Fibroblast of skin of scalp (primary cell): ENCODE measurements at places on chromosomes 16 and 17.
A peak's percentile ranks its signal among the peaks of the same experiment; 100 is the strongest.

DNA sequence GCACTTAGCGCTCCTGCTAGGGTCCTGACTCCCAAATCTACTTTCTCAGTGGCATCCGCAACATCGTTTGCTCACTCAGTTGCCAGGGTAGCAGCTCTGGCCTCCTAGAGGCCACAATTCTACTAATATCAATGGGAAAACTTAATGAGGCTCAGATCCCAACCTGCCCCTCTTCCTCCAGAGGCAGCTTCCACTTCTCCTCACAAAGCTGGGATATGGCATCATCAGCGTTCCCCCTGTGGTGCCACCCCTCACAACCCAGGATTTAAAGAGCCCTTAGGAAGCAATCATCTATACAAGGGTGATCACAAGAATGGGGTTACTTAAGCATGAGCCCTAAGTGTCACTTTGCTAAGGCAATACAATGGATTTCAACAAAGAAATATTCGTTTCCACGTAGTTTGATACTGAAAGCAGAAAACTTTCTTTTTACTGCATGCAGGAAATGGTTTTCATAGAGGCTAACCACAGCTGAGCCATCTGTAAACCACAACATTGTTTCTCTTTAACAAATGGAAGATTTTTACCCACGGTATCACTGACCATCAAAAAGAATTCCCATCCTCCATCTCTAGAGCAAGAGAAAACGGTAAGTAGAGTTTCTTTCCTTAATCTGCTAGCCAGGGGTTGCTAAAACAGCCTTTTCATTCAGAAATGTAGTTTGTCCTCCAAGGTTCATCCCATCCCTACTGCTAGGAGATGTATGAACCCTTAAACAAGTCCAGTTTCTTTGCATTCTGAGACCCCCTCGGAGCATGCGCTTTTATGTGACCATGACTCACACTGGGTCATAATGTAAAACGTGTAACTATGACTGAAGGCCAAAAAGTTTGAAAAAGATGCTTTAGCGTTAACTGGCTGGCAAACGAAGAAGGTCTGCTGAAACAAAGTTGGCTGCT is 68.3 kb upstream of the BCAR1 start:
- DNase-seq: peak; percentile 90

- DNase-seq: no peak
Observed at GRCh38 chr17:56880571-56880970, 33.3 kb downstream of the TRIM25 start.

DNA sequence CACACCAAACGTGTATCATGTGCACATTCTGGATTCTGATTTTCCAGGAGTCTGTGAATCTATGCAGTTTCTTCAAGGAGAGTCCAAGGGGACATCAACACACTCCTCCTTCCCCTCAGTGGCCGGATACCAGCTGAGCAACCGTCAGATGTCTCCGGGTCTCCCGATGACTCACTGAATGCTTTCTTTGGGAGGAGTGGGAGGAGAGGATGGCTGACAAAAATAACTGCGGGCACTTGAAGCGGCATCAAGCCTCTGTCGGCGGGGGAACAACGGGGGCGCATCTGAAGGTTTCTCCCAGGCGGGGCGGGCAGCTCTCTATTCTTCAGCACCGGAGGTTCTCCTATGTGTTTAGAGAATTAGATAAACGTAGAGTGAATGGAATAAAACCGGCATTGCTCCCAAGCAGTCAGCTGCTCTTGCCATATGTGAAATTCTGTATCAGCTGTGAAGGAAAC is 24.6 kb upstream of the LRRC75A start:
- peak; percentile 76 for DNase-seq

DNA sequence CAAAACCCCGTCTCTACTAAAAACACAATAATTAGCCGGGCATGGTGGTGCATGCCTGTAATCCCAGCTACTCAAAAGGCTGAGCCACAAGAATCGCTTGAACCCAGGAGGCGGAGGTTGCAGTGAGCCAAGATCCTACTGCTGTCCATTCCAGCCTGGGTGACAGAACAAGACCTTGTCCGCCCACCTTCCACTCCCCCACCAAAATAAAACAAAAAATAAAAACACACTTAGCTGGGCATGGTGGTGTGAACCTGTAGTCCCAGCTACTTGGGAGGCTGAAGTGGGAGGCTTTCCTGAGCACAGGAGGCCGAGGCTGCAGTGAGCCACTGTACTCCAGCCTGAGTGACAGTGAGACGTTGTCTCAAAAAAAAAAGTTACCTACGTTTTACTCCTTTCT is 3.2 kb downstream of the PPM1E start:
- DNase-seq: no peak

- DNase-seq: no peak
Observed at GRCh38 chr16:89431158-89431584, 59.2 kb downstream of the ANKRD11 start.

DNA sequence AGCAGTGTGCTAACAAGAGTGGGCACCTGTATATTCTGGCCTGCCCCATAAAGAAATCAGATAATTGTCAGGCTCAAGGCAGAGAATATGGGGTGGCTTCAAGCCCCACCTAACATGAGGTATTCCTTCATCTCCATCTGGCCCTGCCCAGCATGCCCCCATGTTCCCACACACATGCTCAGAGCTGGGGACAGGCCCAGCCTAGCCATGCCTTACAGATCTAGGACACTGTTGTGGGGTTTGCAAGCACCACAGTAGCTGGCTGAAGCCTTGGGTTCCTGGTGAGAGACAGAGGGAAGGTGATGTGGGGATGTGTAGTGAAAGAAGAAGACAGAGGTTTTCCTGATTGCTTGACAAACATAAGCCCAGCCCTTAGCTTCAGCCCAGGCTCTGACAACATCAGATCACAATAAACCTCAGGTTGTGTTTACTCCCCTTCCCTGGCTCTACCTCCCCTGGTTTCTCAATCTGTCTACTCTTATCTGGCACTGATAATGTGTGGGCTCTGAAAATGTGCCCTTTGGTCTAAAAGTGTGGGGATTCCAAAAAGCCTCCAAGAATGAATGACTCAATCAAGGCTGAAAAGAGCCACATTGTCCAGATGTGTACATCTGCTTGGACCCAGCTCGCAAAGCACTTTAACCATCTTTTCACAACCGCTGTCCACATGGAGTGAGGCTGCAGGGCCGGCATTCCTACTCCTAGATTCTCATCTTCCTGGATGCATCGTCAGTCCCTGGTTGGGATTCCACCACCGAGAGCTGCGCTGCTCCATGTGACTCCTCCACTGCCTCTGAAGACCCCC is 34.4 kb downstream of the CDRT4 start:
- DNase-seq: no peak

GRCh38 chr17:52648995-52649394 is 490.5 kb upstream of the CA10 start:
- DNase-seq: no peak

DNA sequence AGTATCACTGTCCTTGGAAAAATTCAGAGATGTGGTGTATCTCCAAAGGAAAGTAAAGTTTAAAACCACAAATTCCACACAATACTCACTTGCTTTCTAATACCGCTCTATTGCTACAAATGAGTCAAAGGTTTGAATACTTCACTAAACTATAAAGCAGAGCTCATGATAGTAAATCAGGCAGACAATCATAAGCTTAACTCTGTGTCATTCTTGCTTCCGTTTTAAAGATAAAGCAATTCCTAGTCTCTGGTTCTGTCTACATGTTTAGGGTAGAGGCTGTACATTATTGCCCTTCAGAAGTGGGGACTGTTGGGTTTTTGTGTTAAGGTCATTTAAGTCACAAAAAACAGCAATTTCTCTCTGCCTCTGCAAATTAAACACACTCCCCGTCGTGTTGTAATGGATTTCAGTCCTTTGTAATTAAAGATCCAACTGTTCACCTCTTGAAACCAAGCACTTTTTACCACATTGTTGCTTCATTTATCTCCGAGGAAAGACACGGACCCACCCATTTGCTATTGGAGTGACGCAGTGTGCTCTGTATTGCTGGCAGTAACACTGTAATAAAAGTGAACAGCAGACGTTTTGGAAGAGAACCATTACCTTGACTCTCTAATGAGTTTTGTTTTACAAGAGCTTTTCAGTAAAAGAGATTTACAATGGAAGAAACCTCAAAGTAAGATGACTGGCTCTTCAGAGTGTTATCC is 83.1 kb upstream of the CNTNAP4 start:
- DNase-seq: no peak

DNA sequence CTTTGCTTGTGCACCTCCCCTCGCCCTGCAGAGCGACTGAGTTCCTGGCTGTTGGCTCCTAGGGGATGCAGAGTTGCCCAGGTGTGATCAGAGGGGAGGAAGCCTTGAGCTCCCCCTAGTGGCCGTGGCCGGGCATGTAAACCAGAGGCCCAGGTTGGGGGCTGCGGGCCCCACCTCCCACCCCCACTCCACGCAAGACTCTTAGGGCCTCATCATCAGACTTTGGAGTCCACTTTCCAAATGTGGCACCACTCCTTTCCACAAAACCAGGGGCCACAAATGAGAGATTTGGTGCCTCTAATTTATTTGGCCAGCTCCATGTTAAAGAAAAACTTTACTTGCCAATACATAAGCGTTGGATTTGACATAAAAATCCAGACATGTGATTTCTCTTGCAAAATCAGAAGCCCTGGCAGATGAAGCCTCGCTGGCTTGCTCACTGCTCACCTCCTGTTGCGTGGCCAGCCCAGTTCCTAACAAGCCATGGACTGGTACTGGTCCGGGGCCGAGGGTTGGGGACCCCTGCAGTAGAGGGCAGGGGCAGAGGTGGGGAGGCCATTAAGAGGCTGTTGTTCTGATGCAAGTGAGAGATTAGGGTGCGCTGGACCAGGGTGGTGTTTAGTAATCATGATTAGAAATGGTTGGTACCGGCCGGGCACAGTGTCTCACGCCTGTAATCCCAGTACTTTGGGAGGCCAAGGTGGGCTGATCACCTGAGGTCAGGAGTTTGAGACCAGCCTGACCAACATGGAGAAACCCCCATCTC is 28.7 kb upstream of the GAS7 start:
- peak; percentile 40 for DNase-seq

- no peak for DNase-seq
Observed at GRCh38 chr17:41592601-41593305, 6.1 kb upstream of the KRT14 start.

DNA sequence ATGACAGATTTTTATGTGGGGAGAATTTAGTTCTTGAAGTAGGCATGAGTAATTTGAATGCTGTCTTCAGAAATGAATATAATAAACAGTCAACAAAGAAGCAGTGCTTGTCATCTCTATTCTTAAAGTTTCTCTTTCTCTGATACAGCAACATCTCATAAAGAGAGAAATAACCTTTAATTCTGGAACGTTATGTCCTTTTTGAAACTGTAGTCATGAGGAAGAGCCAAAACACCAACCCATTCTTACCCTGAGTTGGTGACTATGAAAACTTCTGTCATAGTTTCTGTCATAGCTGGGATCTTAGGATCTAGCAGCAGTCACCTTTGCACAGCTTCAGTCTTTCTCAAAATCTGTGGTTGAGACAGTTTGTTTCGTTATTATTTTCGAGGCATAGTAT is 15.3 kb upstream of the RASL10B start:
- no peak for DNase-seq

DNA sequence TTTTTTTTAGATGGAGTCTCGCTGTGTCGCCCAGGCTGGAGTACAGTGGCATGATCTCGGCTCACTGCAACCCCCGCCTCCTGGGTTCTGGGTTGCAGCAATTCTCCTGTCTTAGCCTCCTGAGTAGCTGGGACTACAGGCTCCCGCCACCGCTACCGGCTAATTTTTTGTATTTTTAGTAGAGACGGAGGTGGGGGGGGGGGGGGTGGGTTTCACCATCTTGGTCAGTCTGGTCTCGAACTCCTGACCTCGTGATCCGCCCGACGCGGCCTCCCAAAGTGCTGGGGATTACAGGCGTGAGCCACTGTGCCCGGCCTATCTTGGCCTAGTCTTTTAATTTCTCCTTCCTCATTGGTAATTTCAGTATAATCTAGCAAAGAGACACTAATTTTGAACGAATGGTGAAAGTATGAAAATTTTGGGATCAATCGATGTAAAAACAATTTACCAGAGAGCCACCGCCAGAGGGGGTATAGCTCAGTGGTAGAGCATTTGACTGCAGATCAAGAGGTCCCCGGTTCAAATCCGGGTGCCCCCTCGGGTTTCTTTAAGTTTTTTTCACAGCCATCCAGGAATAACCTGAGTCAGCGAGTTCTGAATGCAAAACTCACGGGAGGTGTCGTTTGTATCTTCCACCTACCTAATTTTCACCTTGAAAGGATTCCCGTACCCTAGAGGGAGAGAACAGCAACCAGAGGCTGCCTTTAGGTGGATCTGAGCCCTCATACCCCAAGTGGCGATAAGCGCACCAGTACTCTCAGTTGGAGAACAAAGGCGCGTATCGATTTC is 2.5 kb upstream of the LASP1 start:
- peak; percentile 83 for DNase-seq

DNA sequence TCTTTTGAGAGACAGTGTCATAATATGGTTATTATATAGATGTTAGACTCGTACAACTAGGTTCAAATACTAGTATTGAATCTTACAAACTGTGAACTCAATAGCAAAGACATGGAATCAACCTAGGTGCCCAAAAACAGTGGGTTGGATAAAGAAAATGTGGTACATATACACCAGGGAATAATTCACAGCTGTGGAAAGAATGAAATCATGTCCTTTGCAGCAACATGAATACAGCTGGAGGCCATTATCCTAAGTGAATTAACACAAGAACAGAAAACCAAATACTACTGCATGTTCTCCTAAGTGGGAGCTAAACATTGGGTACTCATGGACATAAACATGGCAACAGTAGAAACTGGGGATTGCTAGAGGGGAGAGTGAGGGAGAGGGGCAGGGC is 8.1 kb downstream of the PHKB start:
- no peak for DNase-seq

- DNase-seq: peak; percentile 40
Observed at GRCh38 chr16:64705443-64705842, 416.4 kb downstream of the CDH11 start.
